SJSA1 (cell line): ENCODE measurements at places on chromosomes 3 and 15. TPM values are rescaled to one million over a fixed set of nuclear protein-coding genes. Genes with fewer than 3 reads are reported as not detected.

The MUC13 gene
- not detected in 2 replicates for total RNA-seq

The DZIP1L gene
- 18.1 and 24.0 TPM in 2 replicates for total RNA-seq

The CCDC33 gene
- not detected in 2 replicates for total RNA-seq

DNA sequence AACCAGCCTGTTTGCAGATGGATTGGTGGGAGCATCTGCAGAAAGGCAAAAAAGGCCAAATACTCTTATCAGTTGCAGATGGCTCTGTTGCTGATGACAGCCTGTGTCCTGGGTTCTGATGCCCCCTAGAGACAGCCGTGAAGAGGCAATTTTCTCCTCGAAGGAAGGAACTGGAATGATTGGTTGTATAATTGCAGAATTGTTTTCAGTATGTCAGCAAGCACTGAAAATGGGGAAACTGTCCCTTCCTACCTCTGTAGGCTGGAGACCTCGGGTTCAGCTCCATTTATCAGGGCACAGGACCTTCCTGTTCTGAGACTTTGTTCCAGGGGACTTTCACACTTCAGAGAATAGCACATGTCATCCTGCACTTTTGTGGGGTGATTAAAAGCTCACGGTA lies 103.0 kb downstream of the PGPEP1L start:
- DNase-seq = peak; percentile 76

GRCh38 chr3:51063053-51063452 lies 322.0 kb upstream of the MANF start:
- DNase-seq = no peak

- no peak for DNase-seq
Measured at GRCh38 chr3:149812165-149812605, 830 bp upstream of the RNF13 start.

- DNase-seq = no peak
Measured at GRCh38 chr3:19331931-19332330, 183.6 kb downstream of the KCNH8 start.

GRCh38 chr3:126367316-126367805 lies 10.2 kb upstream of the KLF15 start:
- DNase-seq = no peak

- DNase-seq = no peak
Measured at GRCh38 chr3:115706311-115706829, 83.1 kb downstream of the GAP43 start.

GRCh38 chr3:131223373-131224289 lies 157.9 kb upstream of the NUDT16 start:
- DNase-seq = no peak
